ENCODE measurements at places on chromosomes 6 and 20. TPM values are rescaled to one million over a fixed set of nuclear protein-coding genes. Genes with fewer than 3 reads are reported as not detected.

HLA-DRB1 gene
- polyA plus RNA-seq: not detected

DEFB132 gene
- not detected for polyA plus RNA-seq

PAK5 gene
- polyA plus RNA-seq: not detected

EYA2 gene
- 5.4 TPM for polyA plus RNA-seq

VARS2 gene
- polyA plus RNA-seq: 13.3 TPM

CNR1 gene
- not detected for polyA plus RNA-seq

RNF144B gene
- polyA plus RNA-seq: 0.44 TPM

PROCR gene
- 41.9 TPM for polyA plus RNA-seq

PTGIS gene
- 2.4 TPM for polyA plus RNA-seq
